ENCODE measurements at places on chromosomes 4 and X. TPM values are rescaled to one million over a fixed set of nuclear protein-coding genes. Genes with fewer than 3 reads are reported as not detected.

BMX gene
- total RNA-seq, result not detected

EREG gene
- under 0.01 TPM for total RNA-seq

HPSE gene
- 0.63 TPM for total RNA-seq

UGT2B15 gene
- total RNA-seq, result not detected

PDZD4 gene
- total RNA-seq, result under 0.01 TPM

H2BW2 gene
- not detected for total RNA-seq

ADH4 gene
- not detected for total RNA-seq

REELD1 gene
- total RNA-seq, result not detected

CLDN34 gene
- not detected for total RNA-seq

GAB3 gene
- 2.0 TPM for total RNA-seq

IQCM gene
- 0.16 TPM for total RNA-seq

TLL1 gene
- not detected for total RNA-seq

CYSLTR1 gene
- total RNA-seq, result 0.26 TPM

ARHGAP24 gene
- total RNA-seq, result 43.5 TPM

EDA2R gene
- total RNA-seq, result 12.8 TPM

PDGFC gene
- 39.4 TPM for total RNA-seq

FRMPD3 gene
- total RNA-seq, result under 0.01 TPM

TBL1X gene
- 9.1 TPM for total RNA-seq

ARAP2 gene
- total RNA-seq, result 0.16 TPM

SFRP2 gene
- not detected for total RNA-seq

All from bronchial smooth muscle cell (primary cell).